ENCODE measurements at places on chromosomes 7 and 10.

DNA sequence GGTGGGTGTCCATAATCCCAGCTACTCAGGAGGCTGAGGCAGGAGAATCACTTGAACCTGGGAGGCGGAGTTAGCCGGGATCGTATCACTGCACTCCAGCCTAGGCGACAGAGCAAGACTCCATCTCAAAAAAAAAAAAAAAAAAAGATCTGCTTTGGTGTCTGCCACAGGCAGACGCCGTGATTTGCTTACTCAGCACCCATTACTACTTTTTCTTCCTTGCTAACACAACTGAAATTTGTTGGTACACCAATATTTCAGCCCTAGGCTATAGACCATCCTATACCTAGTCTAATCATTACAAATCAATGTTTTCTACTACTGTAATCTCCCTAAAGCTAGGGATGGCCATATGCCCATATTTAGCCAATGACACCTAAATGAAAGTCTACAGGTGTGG, 53.5 kb upstream of the PARD3 start:
- no peak for DNase-seq

DNA sequence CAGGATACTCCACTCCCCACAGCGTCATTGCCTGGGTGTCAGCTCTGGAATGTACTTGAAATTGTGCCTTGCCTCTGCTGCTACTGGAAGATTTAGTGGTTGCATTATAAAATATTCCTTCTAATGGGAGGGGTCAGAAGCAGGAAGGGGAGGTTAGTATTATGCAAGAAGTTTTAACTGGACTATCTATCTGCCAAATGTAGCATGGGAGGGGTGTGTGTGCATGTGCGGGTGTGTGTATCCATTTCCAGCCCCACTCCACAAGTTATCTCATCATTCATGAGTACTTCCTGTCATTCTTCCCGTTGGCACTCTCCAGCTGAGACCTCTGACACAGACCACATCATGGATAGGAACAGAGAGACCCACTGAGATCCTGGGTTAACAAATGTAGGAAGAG, 13.4 kb downstream of the MBL2 start:
- DNase-seq = no peak

- DNase-seq = no peak
These were observed 90.6 kb downstream of the ARID5B start for GRCh38 chr10:61992059-61992460.

GRCh38 chr10:1858547-1858946, 121.2 kb upstream of the ADARB2 start:
- DNase-seq = no peak

DNA sequence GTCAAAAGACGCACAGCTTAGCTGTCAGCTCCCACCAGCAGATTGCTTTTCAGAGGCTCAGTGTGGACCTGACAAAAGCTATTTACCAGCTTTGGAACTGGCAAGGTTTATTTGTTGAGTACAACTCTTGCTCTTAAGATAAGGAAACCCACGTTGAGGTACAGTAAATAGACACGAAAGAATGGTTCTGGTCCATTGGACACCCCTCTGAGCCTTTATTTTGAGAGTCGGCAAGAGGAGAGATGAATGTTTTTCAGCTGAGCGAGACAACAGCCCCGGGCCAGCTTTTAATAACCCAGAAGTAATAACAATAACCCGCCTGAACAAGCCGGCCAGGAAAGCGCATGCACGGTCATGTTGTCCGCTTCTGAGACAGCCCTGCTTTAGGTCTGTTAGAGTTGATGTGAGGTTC, 49.0 kb downstream of the WNT2 start:
- no peak for DNase-seq

GRCh38 chr10:93762979-93763391, 5.2 kb downstream of the LGI1 start:
- no peak for DNase-seq

DNA sequence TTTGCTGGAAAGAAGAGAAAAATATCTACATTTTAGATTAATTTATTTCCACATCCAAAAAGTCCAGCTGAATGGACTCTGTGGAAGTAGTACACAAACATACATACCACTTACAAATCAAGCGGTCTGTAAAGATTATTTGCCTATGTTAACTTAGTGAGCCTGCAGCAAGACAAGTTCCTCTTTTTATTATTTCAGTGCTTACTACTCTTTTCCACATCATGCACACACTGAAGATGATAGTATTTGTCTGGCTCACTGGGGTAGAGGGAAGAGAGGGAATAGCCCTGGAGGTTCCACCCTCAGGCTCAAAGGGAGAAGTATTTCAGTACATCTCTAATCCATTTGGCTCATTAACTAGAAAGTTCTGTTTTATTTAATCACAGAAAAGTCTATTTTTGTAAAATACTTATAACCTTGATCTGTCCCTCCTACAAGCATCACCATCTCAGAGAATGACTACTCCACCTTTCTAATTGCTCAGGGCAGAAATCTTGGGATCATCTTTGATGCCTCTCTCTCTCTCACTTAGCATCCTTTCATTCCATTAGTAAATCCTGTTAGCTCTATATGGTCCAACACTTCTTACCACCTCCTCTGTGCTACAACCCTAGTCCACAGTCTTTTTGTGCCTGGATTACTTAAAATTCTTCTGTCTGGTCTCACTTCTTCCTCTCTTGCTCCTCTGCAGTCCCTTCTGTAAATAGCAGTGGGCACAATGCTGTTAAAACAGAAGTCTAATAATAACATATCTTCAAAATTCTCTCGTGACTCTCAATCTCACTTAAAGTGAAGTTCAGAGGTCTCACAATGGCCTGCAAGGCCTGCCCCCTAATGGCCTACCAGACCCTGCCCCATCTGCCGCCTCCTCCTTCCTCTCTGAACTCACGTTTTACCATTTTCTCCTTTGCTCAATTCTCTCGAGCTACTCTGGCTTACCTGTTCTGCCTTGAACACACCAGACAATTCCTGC, 64.3 kb upstream of the CCDC6 start:
- no peak for DNase-seq

GRCh38 chr7:91847876-91848588, 32.5 kb downstream of the MTERF1 start:
- no peak for DNase-seq

GRCh38 chr10:28355376-28355775, 52.5 kb upstream of the MPP7 start:
- no peak for DNase-seq

- no peak for DNase-seq
These were observed 17.6 kb upstream of the AKR1C3 start for GRCh38 chr10:5076615-5077014.

- no peak for DNase-seq
These were observed 161.1 kb downstream of the PRKAG2 start for GRCh38 chr7:151715666-151716315.

DNA sequence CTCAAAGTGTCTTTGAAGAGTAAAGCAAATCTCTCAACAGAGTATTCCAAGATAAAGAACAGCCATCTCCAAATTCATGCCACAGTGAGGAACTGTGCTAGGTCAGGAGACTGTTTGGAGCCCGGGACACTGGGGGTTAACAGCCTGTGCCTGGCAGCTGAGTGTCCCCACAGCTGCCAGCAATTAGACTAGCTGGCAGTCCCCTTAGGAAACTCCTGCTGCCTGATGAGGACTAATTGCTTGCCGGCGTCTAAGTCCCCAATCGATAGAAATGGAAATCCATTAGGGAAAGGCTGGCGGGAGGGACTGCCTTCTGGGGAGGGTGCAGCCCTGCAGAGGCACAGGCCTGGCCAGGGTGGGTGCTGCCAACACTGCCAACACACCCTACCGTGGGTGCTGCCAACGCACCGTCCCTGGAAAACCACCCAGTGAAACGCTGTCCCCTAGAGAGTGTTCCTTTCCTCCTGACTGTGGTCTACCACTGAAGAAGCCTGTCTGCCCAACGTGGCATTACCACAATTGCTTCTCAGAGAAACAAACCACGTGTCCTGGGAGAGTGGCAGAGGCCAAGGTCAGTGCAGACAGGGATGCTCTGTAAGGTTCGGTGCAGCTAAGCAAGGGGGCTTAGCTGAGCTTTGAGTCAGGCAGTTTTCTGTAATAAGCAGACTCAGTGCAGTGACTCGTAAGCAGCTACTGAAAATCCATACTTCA, 60.8 kb downstream of the XRCC2 start:
- DNase-seq = no peak

DNA sequence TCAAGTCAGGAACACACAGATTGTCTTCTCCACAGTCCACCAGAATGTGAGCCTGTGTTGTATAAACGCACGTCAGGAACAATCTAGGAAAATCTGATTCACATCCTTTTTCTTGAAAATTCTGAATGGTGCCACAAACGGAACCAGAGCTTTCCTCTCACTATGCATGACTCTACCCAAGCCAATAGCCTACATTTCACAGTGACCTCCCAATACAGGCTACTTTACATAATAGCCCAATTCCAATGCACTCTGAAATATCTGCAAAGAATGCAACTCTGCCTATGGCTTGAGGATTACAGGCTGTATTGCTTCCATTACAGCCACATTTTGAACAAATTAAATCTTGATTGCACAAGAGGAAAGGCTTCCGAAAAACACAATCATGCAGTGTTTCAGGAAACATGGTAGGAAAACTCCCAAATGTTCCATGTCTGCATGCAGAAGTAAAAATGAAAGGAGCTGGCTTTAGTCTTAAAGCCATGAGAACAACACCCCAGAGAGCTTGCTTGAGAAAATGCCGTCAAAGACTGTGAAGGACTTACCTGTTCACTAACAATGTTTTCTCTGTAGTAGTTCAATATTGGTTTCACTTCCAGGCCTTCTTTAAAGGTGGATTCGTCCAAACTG, 113.9 kb downstream of the ITGA8 start:
- no peak for DNase-seq

GRCh38 chr7:45402480-45403218, 171.5 kb upstream of the ADCY1 start:
- no peak for DNase-seq

DNA sequence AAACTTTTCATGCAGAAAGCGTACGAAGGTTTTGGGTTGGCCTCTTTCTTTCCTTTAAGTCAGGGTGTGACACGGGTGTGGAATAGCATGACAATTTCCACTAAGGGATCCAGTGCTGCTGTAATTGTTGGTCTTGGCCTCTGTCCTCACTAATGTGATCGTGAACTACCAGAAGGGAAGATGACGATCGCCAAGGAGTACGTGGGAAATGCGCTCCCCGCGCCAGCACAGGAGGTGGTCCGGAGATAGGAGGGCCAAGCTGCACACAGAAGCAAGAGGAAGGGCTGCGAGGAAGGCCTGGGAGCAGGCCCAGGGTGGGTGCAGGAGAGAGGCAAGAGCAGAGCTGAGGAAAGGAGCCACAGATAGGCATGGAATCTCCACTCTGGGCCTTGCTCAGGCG, 79.7 kb upstream of the PODXL start:
- no peak for DNase-seq

DNA sequence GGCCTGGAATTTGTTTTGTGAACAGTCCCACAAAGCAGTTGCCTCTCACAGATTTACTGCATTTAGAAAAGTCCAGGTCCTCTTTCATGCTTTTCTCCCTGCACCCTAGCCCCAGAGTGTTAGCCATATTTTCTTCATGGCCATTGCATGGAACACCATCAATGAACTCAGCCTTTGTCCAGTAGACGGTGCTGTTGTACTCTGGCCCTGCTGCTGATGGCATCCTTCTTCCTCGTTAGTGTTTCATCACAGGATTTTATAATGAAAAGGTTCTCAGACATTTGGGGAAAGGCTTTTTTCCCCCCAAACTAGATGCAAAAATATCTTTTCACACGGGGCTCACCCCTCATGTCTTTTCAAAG, 93.0 kb upstream of the SLC25A13 start:
- no peak for DNase-seq

- DNase-seq = no peak
These were observed 66.6 kb downstream of the AGMO start for GRCh38 chr7:15495170-15495569.

GRCh38 chr10:130453036-130453720, 317.0 kb downstream of the GLRX3 start:
- DNase-seq = no peak

- DNase-seq = peak; percentile 69
These were observed 17.1 kb downstream of the PDLIM1 start for GRCh38 chr10:95273393-95274312.

GRCh38 chr10:101614663-101615524, 26.8 kb downstream of the DPCD start:
- no peak for DNase-seq
